ENCODE measurements at places on chromosomes 2 and 18. TPM values are rescaled to one million over a fixed set of nuclear protein-coding genes. Genes with fewer than 3 reads are reported as not detected.

GRCh38 chr18:6509417-6509816 is 94.7 kb upstream of the L3MBTL4 start:
- no peak for DNase-seq
- no peaks in the 10 kb centered on the region for H3K27me3 ChIP-seq
- H3K36me3 ChIP-seq: no peaks in the 10 kb centered on the region
- no peaks in the 10 kb centered on the region for H3K4me1 ChIP-seq
- no peak overlapping the region for H3K4me3 ChIP-seq
- H3K27ac ChIP-seq: no peak overlapping the region

GRCh38 chr2:99970292-99970868 is 172.0 kb downstream of the AFF3 start:
- no peak overlapping the region for H3K27ac ChIP-seq
- H3K36me3 ChIP-seq: peaks cover 3% of the 10 kb centered on the region
- no peak for DNase-seq
- no peak overlapping the region for H3K4me3 ChIP-seq
- H3K27me3 ChIP-seq: no peaks in the 10 kb centered on the region

DNA sequence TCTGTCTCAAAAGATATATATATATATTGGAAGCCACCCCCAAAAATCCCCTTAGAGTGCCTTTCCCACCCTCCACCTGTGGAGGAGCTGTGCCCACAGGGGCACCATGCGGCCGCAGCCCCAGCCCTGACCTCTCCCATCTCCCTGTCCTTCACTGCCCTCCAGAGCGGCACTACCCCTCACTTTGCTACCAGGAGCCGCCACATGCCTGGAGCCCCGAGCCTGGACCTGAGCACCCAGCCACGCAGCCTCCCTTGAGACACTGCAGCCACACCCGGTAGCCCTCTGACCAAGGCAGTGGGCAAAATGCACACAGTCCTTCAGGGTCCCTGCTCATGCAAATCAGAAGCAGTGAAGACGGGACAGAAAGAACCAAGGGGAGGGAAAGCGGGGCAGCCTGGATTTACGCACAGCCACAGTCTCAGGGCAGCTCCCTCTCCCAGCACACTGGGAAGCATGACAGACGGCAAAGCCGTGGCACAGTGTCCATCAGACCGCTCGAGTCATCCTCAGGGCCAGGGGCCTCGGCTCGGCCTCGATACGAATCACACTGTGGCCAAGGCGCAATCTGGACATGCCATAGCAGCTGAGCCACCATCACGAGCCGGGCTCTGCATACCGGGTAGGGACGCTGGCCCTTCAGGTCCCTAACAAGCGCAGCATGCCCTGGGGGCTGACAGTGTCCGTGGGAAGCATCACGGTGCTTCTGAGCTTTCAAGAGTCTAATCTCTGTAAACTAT is 10.1 kb downstream of the HDAC4 start:
- H3K4me3 ChIP-seq: no peak overlapping the region
- H3K27ac ChIP-seq: no peak overlapping the region
- H3K27me3 ChIP-seq: no peaks in the 10 kb centered on the region
- H3K4me1 ChIP-seq: peaks cover 16% of the 10 kb centered on the region
- DNase-seq: no peak
- peaks cover 2% of the 10 kb centered on the region for H3K36me3 ChIP-seq

- H3K27me3 ChIP-seq: no peaks in the 10 kb centered on the region
- H3K4me3 ChIP-seq: no peak overlapping the region
- DNase-seq: no peak
- H3K27ac ChIP-seq: no peak overlapping the region
- H3K4me1 ChIP-seq: no peaks in the 10 kb centered on the region
These were observed 587.3 kb upstream of the GCFC2 start for GRCh38 chr2:76298041-76298440.

DNA sequence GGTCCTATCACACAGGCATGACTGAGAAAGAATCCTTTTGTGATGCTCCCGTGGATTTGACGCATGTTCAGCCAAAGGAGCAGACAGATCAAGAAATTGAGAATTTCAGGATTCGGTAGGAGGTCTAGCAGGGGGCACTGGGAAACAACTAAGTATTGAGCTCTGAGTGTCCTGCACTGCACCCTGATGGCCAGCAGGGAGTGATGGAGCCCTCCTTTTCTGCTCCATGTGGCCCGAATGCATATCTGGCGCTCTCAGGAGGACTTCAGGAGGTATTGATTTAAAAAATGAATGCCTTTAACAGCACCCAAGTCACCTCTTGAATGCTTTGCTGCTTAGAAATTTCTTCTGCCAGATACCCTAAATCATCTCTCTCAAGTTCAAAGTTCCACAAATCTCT is 58.0 kb downstream of the ZNF519 start:
- H3K4me1 ChIP-seq: no peaks in the 10 kb centered on the region

- peaks cover 5% of the 10 kb centered on the region for H3K4me1 ChIP-seq
- peaks cover 2% of the 10 kb centered on the region for H3K36me3 ChIP-seq
- H3K27ac ChIP-seq: no peak overlapping the region
These were observed 458.7 kb upstream of the ID2 start for GRCh38 chr2:8222979-8223694.

FSIP2 gene
- total RNA-seq: 0.57 TPM

ERBB4 gene
- total RNA-seq: not detected

All from T-helper 17 cell (primary cell).